ENCODE measurements at places on chromosomes 3 and 15.
A peak's percentile ranks its signal among the peaks of the same experiment; 100 is the strongest.

DNA sequence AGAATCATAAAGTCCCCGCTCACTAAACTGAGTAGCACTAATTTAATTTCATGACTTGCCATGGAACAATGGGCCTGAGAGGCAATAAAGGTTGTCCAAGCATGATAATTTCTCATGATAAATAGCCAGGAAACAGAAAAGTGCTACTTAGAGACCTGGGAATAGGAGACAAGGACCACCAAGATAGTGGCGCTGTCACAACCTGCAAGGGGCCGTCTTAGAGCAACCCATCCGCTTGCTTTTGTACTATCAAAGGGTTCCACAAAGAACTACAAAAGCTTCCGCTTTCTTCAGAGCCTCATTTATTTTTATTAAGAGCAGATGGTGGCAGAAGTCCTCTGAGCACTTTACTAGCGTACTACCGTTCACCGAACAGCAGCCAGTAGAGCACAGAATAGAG, 421.7 kb upstream of the GRM7 start:
- DNase-seq = no peak

GRCh38 chr3:115502128-115502527, 121.2 kb upstream of the GAP43 start:
- no peak for DNase-seq

DNA sequence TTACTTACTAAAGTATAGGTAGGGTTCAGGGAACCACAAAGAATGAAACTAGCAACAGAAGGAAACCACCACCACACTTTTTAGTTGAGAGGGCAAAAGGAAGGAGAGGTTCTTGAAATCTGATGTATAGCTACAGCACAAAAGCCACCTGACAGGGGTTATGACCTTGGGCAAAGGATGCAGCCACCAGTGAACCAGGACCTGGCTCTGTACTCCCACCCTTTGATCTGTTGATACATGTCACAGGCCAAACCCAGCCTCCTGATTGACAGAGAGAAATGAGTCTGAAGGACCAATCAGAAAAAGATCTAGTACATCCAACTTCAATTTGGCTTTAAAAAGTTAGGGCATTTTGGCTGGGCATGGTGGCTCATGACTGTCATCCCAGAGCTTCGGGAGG, 20.0 kb upstream of the BLM start:
- peak; percentile 85 for DNase-seq

- no peak for DNase-seq
Measured at GRCh38 chr15:101086394-101087171, 165.3 kb downstream of the CHSY1 start.

DNA sequence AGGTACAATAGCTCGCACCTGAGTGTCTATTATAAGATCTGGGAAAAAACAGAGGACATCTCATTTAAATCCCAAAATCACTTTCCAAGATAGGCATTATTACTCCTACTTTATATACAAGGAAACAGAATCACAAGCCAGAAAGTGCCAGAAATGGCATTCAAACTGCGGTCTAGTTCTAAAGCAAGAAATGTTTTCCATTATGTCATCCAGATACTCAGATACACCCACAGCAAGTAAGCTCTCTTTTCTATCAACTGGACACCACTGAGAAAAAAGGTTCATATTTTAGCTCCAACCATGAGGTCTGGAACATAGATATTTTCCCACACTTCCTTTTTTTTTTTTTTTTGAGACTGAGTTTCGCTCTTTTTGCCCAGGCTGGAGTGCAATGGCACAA, 8.1 kb downstream of the SLC33A1 start:
- DNase-seq = no peak

GRCh38 chr3:177211503-177212277, 14.4 kb upstream of the TBL1XR1 start:
- peak; percentile 39 for DNase-seq

Data from CD4-positive, CD25-positive, alpha-beta regulatory T cell (primary cell).